ENCODE measurements at places on chromosomes 1 and 21.

DNA sequence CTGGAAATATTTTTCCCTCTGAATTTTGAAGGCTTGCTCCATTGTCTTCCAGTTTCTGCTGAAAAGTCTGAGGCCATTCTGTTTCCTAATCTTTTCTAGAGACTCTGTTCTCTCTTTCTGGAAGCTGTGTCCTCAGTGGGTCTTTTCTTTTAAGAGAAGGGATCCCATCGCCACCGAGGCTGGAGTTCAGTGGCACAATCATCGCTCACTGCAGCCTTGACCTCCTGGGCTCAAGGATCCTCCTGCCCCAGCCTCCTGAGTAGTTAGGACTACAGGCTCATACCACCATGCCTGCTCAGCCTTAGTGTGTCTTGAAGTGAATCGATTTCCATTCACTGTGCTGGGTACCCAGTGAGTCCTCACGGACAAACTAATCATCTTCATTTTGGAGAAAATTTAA lies 9.6 kb upstream of the LRP8 start:
- DNase-seq: no peak

- DNase-seq: peak; percentile 4
Observed at GRCh38 chr1:207077470-207078377, 10.9 kb upstream of the C4BPB start.

DNA sequence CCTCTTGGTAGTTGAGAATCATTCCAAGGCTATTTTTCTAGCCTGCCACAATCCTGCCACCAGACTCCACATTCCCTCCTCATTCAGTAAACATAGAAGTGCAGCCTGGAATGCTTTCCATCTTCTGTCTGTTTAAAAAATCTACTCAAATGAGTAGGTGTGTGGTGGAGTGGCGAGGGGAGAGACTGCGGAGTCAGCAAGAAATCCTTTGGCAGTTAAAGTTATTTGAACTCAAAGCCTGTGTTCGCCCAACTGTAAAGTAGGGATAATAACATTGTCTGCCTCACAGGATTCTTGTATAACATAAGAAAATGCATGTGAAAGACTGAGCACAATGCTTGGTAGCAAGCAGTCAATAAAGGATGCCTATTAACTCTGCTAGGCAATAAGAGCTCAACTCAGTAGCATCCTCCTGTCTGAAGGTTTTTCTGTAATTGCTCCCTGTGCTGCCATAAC lies 22.2 kb upstream of the DPT start:
- no peak for DNase-seq

DNA sequence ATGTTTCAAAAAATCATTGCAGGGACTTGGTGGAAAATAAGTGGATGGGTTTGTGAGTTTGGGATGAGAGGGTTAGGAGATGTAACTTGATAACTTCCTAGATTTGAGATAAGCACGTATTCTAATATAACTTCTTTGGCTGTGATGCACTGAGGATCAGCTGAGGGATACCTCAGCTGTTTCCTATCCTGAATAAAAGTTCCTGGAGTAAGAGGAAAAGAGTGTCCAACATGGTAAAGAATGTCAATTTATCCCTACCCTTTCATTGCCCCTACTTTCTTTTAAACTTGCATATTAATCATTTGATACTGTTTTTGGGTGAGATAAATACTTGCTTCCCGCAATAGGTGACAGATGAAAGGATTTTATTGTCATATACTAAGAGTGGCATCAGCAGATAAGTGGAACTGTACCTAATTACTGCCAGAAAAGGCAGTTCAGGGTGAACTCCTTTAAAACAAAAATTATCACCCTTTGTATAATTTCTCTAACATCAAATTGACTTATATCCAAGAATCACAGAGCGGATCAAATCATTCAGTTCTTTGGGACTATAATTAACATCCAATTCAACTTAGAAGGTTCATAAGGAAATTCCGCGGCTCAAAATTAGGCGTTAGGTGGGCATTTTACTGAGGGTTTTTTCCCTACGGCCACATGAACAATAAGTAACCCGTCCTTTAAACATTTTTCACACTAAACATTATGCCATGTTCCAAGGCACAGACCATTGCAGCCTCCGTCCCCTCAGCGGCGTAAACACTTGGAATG lies 1.4 kb upstream of the SUCO start:
- no peak for DNase-seq

DNA sequence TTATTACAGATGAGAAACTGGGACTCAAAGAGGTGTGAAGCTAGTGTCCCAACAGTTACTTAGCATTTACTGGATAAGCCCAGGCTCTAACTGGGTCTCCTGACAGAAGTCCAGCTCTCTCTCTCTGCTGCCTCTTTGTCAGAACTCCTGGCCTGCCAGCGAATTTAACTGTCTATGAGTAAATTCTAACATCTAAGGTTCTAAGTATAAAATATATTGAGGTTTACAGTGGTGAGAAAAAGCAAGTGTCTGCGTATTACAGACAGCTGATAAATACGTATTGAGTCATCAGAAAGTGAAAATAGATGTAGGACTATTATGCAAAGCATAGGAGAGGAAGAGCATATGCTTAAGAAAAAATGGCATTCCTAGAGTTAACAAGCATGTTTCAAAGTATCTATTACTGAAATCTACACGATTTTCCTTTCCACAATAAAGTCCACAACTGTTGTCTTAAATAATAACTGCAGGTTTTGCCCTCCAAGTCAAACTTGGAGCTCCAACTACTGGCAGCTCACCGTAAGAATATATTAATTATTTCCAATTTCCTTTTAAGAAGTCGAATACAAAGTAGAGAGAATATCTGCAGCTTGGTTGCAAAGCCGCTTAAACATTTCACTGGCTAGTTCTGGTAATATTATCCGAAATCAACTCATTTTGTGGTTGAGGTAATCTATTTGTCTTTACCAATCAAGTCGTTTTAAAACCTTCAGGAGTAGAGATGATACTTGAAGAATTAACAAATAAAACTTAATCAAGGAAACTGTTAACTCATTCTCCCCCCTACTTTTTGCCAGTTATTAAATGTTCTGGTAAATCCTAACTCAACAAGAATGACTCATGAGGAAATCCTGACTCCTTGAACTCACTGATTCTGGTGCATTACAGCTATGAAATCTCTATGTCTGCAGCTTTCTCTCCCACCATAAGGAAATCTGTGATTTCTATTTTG lies 1.4 kb upstream of the RGS2 start:
- DNase-seq: no peak

- no peak for DNase-seq
Observed at GRCh38 chr1:9350960-9351359, 58.3 kb downstream of the SPSB1 start.

DNA sequence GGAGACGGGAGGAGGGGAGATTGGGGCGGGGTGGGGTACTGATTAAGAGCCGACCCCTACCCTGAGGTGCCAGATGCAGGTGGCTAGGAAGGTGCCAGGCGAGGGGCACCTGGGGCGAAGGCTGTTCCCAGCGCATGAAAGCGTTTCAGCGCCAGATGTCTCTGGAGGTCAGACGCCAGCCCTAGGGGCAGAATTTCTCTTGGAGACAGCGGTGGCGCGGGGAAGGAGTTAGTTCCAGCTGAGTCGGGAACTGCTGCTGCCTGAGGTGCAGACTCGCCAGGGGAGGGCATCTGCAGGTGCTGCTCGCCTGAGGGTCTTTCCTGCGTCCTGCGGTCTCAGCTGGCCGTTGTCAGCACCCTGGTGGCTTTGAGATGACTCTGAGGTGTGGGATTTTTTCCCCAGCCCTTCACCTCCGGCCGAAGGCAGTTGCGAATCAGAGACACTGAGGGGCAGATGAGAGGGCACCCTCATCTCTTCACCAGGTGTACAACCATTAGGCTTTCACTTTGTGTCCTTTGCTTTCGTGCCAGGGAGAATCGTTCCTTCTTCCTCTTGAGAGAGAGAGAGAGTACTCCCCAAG lies 539 bp downstream of the CGN start:
- peak; percentile 65 for DNase-seq

GRCh38 chr1:34618381-34618780 lies 136.5 kb upstream of the GJB5 start:
- DNase-seq: no peak

DNA sequence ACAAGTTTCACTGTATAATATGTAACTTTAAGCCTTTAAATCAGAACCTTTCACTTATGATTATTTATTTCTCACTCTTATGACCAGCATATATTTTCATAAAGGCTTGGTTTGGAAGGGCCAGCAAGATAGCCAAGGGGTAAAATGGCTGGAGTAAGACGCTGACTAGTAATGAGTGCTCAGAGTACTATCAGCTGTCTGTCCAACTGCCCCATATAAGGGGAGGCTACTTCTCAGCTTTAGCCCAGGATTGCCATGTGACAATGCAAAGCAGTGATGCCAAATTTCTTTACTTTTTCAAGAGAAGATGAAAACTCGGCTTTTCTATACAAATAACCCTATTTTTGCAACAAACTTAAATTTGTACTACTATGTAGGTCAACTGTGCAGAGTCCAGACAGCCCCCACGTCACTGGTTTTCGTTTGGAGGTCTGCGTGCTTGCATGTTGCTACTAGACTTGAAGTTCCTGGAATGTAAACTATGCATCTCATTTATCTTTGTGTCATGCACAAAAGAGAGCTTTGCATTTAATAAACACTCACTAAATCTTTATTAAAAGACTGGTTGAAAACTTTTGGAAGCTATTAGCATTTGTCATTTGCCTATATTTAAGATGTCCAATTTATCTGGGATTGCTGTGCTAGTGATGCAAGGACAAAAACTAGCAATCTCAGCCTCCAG lies 110.4 kb downstream of the TNFSF18 start:
- DNase-seq: no peak

DNA sequence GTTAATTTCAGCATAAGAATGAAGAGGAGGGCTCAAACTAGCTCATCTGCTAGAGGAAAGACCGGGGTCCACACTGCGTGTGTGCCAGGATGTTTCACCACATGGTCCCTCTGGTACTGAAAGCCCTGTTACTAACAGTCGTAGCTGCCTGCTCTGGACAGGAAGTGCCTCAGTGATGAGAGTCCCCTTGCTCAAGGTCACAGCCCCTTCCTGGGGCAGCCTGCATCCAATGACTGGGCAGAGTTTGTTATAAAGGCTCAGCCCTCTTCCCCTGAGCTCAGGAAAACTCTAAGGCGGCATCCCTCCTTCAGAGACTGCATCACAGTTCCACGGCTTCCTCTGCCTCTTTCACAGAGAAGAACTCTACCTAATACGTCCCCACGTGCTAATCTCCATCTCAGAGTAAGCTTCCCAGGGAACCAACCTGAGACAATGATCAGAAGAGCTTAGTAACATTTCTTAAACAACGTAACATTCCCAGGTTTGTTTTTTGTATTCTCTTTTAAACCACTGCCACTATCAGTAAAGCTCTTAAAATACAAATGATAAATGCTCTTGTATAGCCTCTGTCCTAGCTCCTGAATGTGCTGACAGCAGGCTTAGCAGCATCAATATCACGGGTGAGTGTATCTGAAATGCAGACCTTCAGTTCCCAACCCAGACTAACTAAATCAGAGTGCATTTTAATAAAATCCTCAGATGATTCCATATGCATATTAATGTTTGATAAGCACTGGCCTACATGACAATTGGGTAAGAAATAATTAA lies 38.0 kb upstream of the ATP1A1 start:
- no peak for DNase-seq

- DNase-seq: no peak
Observed at GRCh38 chr1:2148691-2149090, 45.9 kb downstream of the FAAP20 start.

DNA sequence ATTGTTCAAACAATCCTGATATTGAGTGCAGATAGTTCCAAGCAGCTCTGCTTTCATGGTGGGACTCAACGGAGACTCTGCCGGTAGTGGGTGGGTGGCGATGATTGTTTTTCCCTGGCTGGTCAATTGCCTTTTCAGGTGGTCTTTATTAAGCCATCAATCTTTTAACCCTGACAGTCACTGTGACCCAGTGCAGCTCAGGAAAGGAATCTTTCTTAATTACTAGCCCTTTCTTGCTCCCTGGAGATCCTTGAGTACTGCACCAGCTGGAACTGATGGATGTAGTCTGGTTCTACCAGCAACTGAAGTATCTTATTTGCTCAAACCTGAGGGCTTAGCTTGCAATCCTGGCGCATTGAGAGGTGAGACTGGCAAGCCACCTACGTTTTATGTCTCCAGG lies 196.4 kb downstream of the PLPP3 start:
- no peak for DNase-seq

DNA sequence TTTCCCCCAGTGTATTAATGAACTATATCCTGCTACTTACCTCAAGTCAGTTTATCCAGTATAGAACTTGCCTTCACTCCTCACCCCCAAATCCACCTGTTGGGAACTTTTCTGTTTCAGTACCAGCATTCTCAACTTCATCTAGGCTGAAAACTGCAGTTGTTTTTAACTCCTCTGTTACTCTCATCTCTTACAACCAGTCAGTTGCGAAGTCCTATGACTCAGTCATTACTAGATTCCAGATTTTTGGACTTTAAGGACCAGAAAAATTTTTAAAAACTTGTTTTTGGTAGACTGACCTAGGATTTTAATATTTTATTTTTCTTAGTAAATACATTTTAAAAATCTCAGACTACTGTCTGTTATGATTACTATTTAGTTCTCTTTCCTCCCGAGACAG lies 8.1 kb downstream of the GNAI3 start:
- DNase-seq: no peak

DNA sequence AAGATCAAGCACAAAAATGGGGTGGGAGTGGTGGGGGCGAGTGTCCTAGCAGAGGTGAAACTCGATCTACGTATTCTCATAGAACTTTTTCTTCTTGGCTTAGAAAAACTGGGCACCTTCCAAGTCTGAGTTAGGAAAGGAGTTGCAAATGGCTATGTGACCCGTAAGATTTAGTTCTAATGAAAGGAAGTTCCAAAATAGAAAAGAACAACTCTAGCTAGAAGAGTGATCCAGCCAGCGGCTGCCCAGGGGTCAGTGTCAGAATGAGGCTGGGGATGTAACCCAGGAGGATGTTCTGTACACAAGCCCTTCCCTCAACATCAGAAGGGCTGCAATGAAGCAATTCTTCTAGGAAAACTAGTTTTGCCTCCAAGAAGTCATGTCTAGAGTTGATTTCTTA lies 5.2 kb downstream of the MTARC1 start:
- DNase-seq: no peak

- DNase-seq: no peak
Observed at GRCh38 chr1:156165083-156165482, 11.7 kb downstream of the SEMA4A start.

GRCh38 chr1:52268372-52268771 lies 97.6 kb downstream of the CC2D1B start:
- no peak for DNase-seq

GRCh38 chr1:224737353-224737727 lies 121.2 kb downstream of the CNIH3 start:
- no peak for DNase-seq

DNA sequence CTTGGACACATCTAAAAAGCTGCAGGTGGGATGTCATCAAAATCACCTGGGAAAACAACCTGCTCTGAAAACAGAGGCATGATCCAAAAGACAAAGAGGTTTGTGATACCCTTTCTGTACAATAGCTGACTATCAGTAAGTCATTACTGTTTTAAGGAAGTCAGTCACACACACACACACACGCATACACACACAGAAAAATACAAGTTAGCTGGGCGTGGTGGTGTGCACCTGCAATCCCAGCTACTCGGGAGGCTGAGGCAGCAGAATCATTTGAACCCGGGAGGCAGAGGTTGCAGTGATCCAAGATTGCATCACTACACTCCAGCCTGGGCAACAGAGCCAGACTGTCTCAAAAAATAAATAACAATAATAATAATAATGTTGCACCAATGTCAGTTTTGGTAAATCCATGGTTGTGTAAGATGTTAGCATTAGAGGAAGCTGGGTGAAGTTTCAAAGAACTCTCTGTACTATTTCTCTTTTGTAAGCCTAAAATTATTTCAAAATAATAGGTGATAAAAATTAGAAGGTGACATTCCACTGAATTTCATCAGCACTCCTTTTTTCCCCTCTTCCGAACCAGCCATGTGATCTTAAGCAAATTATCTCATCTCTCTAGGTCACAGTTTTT lies 9.9 kb upstream of the HLCS start:
- DNase-seq: no peak
